ENCODE measurements at places on chromosomes 6 and 20.

DNA sequence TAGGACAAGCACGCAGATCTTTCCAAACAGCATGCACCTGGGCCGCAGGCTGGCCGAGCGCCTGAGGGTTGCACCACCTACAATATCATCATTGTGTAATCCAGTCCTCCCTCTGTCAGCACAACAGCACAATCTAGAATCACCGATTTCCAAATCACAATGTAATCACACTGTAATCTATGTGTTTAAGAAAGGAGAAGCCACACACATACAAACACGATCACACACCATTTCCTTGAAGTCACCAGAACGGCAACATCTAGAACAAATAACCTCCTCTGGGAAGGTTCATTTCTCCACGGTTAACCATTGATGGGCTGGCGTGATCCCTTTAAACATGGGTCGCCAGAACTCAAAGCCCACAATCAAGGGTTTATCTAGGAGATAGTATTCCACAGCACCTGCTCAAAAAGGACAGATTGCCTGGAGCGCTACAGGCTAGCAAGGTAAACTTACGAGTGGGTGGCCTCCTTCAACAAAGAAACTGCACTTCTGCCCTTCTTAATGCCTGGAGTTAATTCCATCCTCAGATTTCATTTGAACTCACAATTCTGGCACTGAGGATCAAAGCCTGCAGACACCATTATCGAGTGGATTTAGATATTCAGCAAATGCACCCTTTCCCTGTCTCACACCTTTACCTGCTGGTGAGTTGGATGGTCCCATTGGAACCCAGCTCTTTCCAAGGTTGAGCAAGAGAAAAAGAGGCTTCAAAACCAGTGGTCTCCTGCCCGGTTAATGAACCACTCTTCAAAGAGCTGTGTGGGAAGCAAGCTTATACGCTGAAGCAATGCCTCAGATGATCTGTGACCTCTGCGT lies 83.8 kb upstream of the FOXQ1 start:
- H3K4me1 ChIP-seq, result no peaks in the 10 kb centered on the region
- H3K27ac ChIP-seq, result no peak overlapping the region
- DNase-seq, result no peak
- H3K4me3 ChIP-seq, result no peak overlapping the region
- H3K27me3 ChIP-seq, result no peaks in the 10 kb centered on the region

- H3K27ac ChIP-seq, result peak overlapping the region; percentile 69
- peaks cover 45% of the 10 kb centered on the region for H3K27me3 ChIP-seq
- no peak overlapping the region for H3K4me3 ChIP-seq
- H3K36me3 ChIP-seq, result no peaks in the 10 kb centered on the region
Measured at GRCh38 chr6:157760589-157761330, 62.3 kb upstream of the SNX9 start.

DNA sequence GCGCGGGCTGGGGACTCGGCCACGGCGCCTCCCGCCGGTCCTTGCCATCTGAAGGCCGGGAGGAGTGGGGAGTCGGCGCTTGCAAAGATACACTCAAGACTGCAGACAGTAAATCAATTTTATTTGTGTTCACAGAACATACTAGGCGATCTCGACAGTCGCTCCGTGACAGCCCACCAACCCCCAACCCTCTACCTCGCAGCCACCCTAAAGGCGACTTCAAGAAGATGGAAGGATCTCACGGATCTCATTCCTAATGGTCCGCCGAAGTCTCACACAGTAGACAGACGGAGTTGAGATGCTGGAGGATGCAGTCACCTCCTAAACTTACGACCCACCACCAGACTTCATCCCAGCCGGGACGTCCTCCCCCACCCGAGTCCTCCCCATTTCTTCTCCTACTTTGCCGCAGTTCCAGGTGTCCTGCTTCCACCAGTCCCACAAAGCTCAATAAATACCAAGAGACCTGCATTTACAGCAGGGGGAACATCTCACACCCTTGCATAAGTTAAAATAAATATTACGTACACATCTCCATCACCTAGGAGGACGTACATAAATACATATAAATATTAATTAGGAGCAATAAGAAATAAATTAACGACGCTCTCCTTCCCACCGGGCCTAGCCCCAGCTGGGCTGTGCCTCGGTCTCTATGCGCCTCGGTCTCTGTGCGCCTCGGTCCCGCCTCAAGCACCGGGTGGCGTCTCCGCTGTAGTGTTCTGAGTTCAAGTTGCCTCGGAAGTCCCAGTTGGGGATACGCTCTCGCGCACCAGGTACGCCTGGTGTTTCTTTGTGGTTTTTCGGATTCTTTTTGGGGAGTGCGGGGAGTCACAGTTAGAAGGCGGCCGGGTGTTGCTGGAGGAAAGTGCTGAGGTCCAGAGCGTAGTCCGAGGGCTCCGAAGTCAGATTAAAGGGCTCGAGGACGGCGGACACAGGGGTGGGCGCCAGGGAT lies 889 bp upstream of the FLOT1 start:
- peak overlapping the region; percentile 86 for H3K27ac ChIP-seq
- H3K36me3 ChIP-seq, result peaks cover 37% of the 10 kb centered on the region
- peak; percentile 68 for DNase-seq
- H3K4me1 ChIP-seq, result peaks cover 51% of the 10 kb centered on the region
- H3K27me3 ChIP-seq, result no peaks in the 10 kb centered on the region
- H3K4me3 ChIP-seq, result peak overlapping the region; percentile 95

DNA sequence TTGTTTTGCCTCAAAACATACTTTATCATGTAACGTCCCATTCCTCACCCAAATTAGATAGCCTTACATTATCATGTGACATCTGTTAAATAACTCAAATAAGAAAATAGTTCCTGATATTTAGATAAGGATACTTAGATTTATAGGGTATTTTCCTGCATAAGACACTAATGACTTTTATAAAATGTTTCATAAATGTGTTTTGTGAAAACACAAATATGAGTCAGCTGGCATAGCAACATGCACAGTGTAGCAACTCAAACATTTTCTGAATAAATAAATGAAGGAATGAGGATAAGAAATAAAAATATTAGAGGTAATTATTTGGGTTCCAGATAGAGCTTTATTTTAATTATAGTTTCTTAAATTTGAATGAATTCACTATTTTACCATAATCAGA lies 460.4 kb upstream of the PLCB4 start:
- DNase-seq, result no peak
- H3K36me3 ChIP-seq, result no peaks in the 10 kb centered on the region
- H3K4me3 ChIP-seq, result no peak overlapping the region
- no peak overlapping the region for H3K27ac ChIP-seq
- no peaks in the 10 kb centered on the region for H3K27me3 ChIP-seq

- no peak overlapping the region for H3K27ac ChIP-seq
- no peaks in the 10 kb centered on the region for H3K36me3 ChIP-seq
- no peaks in the 10 kb centered on the region for H3K4me1 ChIP-seq
- H3K4me3 ChIP-seq, result no peak overlapping the region
- no peaks in the 10 kb centered on the region for H3K27me3 ChIP-seq
- DNase-seq, result no peak
Measured at GRCh38 chr6:152572338-152573088, 64.6 kb downstream of the SYNE1 start.

DNA sequence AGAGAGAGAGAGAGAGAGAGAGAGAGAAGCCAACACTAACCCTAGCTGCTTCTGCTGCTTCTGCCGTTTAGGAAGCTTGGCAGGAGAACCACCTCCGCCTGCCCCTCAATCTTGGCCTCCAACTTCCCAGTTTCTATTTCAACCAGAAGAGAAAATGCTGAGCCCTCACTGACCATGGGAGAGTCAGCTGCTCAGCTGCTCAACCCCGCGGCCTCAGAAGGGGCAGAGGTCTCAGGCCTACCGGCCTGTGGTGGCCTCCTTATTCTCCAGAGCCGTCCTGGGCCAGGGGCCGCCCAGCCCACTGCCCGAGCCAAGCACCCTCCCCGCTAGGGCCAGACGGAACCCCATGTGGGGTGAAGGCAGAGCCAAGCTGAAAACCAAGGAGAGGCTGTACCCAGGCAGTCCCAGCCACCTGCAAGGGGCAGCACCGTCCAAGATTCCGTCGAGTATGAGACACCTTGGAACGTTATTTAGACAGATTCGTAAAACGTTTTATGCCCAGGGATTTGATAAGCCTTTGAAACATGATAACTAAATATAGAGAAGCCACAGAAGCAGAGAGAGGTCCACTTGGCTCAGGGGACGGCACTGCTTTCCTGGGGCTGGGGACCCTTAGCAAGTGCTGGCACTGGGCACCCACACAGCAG lies 116.6 kb downstream of the DLL1 start:
- no peaks in the 10 kb centered on the region for H3K4me1 ChIP-seq
- peak; percentile 27 for DNase-seq
- H3K4me3 ChIP-seq, result no peak overlapping the region
- H3K27me3 ChIP-seq, result no peaks in the 10 kb centered on the region
- no peak overlapping the region for H3K27ac ChIP-seq
- H3K36me3 ChIP-seq, result no peaks in the 10 kb centered on the region

DNA sequence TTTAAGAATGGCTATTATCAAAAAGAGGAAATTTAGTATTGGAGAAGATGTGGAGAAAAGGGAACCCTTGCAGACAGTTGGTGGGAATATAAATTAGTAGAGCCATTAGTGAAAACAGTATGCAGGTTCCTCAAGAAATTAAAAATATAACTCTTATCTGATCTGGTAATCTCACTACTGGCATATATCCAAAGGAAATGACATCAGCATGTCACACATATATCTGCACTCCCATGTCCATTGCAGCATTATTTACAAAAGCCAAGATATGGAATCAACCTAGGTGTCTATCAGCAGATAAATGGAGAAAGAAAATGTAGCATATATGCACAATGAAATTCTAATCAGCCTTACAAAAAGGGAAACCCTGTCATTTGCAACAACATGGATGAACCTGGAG lies 2.6 kb downstream of the SIRPG start:
- no peaks in the 10 kb centered on the region for H3K27me3 ChIP-seq
- peaks cover 88% of the 10 kb centered on the region for H3K4me1 ChIP-seq
- H3K4me3 ChIP-seq, result peak overlapping the region; percentile 80
- H3K27ac ChIP-seq, result peak overlapping the region; percentile 85

GRCh38 chr6:158941246-158941645 lies 58.8 kb downstream of the RSPH3 start:
- H3K36me3 ChIP-seq, result peaks cover 2% of the 10 kb centered on the region
- H3K27ac ChIP-seq, result no peak overlapping the region
- peaks cover 28% of the 10 kb centered on the region for H3K27me3 ChIP-seq
- DNase-seq, result no peak
- H3K4me1 ChIP-seq, result peaks cover 10% of the 10 kb centered on the region

DNA sequence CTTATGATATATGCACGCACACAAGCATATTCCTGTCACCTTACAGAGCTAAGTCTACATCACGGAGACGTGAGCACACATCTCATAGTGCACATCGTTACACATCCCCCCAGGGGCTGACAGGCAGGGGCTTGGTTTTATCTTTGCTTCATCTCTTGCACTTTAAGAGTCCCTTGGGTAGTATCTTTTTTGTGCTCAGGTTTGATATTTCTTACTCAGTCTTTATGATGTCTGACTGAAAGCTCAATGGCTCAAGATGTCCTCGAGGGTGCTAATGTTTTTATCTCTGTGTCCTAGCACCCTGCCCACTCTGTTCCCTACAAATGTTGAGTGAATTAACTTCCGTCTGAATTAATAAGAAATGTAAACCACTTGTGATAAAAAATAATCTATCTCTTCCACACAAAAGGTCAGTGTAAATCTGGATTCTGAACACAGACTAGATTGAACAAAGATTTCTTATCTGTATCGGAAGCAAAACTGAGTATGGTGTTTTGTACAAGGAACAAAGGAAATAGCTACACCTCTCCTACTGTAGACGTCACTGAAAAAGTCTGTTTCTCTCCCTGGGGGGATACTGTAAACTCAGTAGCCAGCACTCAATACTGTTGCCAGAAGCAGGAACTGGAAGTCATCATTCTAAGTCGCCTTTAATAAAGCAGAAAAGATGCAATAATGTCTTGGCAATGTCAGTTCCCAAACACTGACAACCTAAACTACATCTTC lies 195.1 kb downstream of the PRKN start:
- H3K4me1 ChIP-seq, result no peaks in the 10 kb centered on the region
- no peaks in the 10 kb centered on the region for H3K36me3 ChIP-seq
- H3K27ac ChIP-seq, result no peak overlapping the region
- no peak overlapping the region for H3K4me3 ChIP-seq

DNA sequence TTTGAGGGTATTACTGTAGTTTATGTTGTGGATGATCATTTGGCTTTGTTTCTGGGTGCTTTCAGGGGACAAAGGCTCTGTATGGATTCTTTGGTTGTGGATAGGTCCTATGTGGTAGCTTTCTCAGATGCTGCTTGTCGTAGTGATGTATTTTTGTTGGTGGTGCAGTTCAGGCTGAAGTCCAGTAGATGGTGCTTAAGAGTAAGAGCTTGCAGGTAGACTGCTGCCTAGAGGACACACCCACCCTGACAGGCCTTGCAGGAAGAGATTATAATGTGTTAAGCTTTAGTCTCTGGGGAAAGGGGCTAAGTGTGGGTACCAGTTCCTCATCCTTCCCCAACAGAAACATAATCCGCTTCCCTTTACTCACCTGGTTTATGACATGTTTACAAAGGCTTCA lies 62.6 kb upstream of the ADGRB3 start:
- H3K27ac ChIP-seq, result no peak overlapping the region
- H3K27me3 ChIP-seq, result peaks cover 2% of the 10 kb centered on the region
- no peaks in the 10 kb centered on the region for H3K4me1 ChIP-seq

GRCh38 chr6:87745966-87746721 lies 44.1 kb upstream of the AKIRIN2 start:
- H3K27me3 ChIP-seq, result peaks cover 2% of the 10 kb centered on the region
- peaks cover 24% of the 10 kb centered on the region for H3K4me1 ChIP-seq
- DNase-seq, result no peak
- H3K27ac ChIP-seq, result no peak overlapping the region

DNA sequence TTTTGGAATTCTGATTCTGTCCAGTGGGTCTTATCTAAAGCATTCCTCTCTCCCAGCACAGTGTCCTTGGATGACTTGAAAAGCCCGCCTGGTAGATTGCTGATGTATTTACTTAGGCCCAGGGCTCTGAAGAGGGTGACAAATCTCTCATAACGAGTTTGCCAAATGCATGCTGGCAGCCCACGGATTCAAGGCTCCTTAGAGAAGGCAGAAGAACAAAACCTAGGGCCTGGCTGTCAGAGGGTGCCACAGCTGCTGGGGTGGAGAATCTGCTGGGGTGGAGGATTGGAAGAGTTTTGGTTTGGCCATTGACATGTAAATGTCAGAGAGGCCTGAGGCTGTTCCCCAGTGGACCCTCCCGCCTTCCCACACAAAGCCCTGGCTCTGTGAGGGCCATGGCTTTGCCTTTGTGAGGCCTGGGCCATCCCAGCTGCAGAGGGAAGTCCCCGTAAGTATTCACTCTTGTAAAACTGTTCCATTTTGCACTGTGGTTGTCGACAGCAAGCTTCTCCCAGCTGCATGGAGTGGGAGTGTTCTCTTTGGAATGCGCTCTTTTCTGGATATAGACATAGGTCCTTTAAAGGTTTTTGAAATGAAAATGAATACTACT lies 50.3 kb downstream of the ANKRD6 start:
- H3K4me1 ChIP-seq, result peaks cover 4% of the 10 kb centered on the region
- H3K27ac ChIP-seq, result no peak overlapping the region
- no peak overlapping the region for H3K4me3 ChIP-seq
- peaks cover 4% of the 10 kb centered on the region for H3K27me3 ChIP-seq
- no peak for DNase-seq

DNA sequence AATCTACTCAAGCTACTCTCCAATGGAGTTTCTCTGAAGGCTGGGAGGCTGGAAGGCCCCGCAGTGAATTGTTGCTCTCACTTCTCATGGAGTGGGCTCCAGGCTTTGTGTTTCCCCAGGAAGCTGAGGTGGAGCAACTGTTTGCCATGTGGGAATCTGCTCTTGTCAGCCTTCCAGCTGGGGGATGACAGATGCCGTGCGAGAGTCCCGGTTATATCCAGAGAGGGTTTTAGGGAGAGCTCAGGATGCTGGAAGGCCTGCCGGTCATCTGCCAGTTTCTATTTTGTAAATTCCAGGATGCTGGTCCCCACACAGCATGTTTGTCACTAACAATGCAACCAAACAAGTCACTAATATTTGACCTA lies 98.2 kb upstream of the NAA20 start:
- peaks cover 5% of the 10 kb centered on the region for H3K27me3 ChIP-seq
- no peaks in the 10 kb centered on the region for H3K36me3 ChIP-seq
- H3K4me3 ChIP-seq, result no peak overlapping the region

GRCh38 chr6:158808941-158809678 lies 10.1 kb downstream of the EZR start:
- peaks cover 75% of the 10 kb centered on the region for H3K36me3 ChIP-seq
- H3K27ac ChIP-seq, result peak overlapping the region; percentile 69
- DNase-seq, result peak; percentile 67
